Stimulated activated CD4-positive, alpha-beta T cell treated with anti-CD3 and anti-CD28 coated beads, Interleukin-2, amount 100 ng/mL, for 48 hours (primary cell): ENCODE measurements at places on chromosomes 3 and 15.

DNA sequence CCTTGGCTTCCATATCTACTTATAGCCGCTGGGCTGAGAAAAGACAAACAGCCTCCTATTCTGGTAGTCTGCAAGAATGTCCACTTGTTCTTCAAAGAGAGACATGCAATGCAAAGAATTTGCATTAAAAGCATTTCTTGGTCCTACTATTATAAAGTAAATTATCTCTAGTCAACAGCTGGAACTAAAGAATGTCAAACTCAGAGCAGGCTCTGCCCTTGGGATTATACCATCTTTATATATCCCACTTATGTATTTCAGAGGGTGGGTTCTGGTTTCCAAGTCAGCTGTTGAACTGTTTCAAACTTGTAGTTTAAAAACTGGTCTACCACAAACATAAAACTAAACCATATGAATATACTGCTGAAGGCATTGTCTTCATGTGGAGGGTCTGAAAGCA is 7.0 kb upstream of the ACTC1 start:
- no peak for DNase-seq

GRCh38 chr15:99485153-99485961 is 80.4 kb upstream of the MEF2A start:
- no peak for DNase-seq

DNA sequence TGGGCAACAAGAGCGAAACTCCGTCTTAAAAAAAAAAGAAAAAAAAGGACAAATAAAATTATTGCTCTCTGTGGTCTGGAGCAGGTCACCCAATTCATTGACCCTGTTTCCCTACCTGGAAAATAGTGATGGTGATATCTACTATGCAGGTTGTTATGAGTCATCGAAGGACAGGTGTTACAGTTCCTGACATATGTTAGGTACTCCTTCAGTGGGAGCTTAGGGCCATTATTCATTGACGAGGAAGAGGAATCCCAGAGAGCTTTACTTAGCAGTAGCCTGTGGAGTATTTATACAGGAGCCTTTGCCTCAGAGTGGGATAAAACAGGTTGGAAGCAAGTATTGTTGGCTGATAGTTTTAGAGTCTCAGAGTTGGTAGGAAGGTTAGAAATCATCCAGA is 74.5 kb downstream of the SLC7A14 start:
- DNase-seq: no peak

DNA sequence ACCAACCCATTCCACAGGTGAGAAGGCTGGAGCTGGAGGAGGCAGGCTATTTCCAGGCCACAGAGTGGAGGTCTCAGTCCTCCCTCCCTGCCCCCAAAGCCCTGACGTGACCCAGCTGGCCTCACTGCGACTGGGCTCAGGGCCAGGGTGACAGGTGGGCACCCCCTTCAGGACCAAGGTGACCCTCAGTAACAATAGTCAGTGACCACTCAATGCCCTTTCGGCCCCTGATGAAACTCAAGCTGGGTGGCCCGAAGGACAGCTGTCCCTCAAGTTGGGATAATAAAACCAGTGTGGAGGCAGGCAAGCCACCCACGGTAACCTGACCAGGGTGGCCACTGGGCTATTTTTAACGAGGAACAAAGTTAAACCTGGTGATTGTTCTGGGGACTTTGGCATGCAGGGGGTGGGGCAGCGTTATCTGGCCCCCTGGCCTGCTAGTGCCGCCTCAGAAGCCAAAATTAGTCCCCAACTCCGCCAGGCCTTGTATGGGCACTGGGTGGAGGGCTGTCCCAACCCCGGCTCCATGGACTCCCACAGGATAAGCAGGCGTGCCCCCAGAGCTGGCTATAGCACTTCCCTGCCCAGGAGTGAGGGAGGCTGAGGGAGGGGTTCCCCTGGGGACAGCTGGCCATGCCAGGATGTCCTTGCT is 1.1 kb downstream of the TNNC1 start:
- no peak for DNase-seq

GRCh38 chr3:12948371-12948770 is 107.0 kb upstream of the RPL32 start:
- no peak for DNase-seq

- DNase-seq: no peak
Observed at GRCh38 chr3:143255739-143256138, 136.2 kb downstream of the CHST2 start.

GRCh38 chr15:31478702-31479221 is 152.1 kb downstream of the KLF13 start:
- no peak for DNase-seq

DNA sequence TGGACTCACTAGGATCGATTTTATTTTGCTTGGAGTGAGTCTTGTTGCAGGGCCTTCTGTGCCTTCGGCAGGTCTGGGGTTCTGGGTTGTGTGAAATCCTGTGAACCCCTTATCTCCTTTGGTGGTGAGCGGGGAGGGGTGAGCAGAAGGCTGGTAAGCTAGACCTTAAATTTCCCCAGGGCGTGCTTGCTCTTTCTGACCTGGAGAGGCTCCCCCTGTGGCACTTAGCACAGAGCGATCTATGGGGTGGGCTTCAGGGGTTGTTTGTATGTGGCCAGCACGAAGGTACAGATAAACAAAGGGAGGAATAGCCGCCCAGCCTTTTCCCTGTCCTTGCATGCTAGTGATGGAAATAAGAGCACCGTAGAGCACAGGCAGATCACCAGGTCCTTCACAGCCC is 11.8 kb downstream of the CACNA2D3 start:
- no peak for DNase-seq

DNA sequence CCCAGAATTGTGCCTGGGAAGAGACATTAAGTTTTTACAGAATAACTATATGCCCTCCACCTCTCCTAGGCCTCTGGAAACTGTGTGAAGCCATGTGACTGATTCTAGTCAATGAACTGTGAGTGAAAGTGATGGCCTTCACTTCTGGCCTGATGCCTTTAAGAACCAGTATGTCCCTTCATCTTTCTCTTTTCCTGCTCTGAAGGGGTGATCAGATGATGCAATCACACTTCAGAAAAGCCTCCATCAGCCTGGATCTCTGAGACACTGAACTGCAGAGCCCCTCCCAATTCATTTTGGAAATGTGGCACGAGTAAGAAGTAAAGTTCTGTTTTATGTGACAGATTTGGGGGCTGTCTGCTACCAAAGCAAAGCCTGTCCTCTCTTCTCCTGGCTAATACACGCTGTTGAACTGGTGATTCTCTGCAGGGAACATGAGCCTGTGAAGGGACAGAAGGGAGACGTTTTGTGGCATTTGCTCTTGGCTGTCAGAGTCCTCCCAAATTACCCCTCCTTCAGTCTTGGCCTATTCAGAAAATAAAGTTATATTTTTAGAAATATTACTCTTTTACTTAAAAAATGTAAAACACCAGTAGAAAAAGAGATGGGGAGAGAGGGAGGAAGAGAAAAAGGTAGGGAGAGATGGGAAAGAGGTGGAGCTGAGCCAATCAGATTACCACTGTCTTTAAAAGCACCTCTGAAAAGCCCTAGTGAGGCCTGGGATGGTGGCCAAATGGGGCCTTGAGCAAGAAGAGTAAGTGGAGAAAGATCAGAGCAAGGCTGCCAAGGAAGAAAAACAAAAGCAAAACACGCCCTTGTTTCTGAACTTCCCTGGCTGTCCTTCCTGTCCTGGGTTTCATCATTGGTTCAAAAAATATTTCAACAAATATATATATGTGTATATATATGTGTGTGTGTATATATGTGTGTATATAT is 40.9 kb upstream of the RYK start:
- DNase-seq: no peak

DNA sequence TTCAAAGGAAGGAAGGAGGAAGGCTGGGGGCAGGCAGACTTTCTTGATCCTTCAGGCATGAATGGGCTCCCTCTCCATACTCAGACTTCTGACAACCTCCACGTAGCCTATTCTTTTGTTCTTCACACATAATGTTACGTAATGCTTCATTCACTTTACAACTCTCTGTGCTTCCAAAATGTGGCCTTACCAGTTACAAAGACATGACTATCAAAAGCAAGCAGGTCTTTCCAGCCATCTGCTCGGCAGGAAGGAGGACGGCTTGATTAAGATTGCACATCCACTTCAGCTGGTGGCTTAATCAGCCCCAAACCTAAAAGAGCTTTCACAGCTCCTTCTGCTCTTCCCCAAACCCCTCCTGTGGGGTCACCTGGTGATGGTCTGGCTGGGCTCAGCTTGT is 263.2 kb downstream of the XXYLT1 start:
- no peak for DNase-seq

DNA sequence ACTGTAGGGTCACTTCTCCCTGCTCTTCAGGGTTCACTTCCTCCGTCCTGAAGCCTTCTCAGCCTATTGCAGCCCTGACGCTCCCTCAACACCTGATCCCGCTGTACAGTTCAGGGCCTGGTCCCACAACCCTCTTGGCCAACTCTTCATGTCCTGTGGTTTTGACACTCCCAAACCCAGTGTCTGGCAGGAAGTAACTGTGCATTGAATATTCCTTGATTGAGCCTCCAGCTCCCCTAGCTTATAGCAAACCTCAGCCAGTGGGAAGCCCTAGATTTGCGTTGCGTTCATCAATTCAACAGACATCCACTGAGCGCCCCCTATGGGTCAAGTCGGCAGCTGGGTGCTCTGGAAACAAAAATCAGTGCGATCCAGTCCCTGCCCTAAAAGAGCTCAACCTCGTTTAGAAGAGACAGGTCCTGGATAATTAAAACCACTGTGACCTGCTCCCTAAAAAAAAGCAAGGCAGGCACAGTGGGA is 13.5 kb downstream of the UBAP1L start:
- DNase-seq: peak; percentile 66

GRCh38 chr3:143839980-143840379 is 8.3 kb downstream of the SLC9A9 start:
- DNase-seq: no peak
